ENCODE measurements at places on chromosomes 3 and 15.

GRCh38 chr3:12663401-12663935 lies 449 bp downstream of the RAF1 start:
- DNase-seq: no peak

DNA sequence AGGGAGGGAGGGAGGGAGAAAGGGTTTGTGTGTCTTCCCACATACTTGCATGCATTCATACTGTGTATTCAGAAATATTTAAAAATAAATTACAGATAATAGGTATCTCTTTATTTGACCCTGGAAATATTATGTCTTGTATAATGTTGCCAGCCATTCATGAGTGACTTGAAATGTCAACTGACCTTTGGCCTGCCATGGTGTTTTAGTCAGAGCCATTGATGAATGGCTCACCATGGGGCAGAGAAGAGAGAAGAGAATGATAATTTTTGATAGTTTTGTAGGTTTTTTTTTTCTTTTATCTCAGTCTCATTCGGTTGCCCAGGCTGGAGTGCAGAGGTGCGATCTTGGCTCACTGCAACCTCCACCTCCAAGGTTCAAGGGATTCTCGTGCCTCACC lies 121.2 kb downstream of the ATG7 start:
- no peak for DNase-seq

- DNase-seq: no peak
These were observed 188.7 kb upstream of the FEZF2 start for GRCh38 chr3:62562017-62562416.

DNA sequence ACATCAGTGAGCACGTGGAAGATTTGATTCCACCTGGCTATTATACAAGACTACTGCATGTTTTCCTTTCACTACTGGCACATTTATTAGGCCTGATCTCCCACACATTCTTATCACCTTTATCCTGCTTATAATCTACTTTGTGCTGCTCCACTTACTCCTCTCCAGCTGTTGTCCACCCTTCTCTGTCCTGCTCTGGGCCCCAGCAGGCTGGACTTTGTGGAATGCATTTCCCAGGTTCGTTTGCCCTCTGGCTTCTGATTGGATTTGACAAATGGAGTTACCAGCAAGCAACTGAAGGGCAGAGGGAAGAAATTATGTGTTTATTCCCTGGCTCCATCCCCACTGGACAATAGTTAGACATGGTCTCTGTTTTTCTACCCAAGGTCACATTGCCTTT lies 75.5 kb downstream of the DCLK3 start:
- DNase-seq: no peak

GRCh38 chr15:48681353-48681752 lies 35.8 kb upstream of the FBN1 start:
- no peak for DNase-seq

- no peak for DNase-seq
These were observed 200.0 kb upstream of the UBE2E2 start for GRCh38 chr3:23002836-23003732.

DNA sequence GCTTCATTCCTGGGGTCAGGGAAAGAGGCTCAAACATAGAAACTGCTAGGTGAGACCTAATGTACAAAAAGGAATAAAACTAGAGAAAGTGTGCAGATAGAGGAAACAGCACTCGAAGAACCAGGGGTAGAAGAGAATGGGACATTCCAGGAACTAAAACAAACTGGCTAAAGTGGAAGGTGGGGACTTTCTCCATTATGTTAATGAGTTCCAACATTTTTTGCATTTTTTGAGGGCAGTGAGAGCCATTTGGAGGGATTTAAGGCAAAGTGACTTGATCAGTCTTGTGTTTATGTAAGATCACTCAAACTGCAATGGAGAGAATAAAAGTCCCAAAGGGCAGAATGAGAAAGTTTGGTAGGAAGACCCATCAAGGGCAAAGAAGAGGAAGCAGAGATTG lies 20.6 kb upstream of the SLC4A7 start:
- DNase-seq: no peak

- no peak for DNase-seq
These were observed 247.8 kb upstream of the MCTP2 start for GRCh38 chr15:93983526-93983925.

DNA sequence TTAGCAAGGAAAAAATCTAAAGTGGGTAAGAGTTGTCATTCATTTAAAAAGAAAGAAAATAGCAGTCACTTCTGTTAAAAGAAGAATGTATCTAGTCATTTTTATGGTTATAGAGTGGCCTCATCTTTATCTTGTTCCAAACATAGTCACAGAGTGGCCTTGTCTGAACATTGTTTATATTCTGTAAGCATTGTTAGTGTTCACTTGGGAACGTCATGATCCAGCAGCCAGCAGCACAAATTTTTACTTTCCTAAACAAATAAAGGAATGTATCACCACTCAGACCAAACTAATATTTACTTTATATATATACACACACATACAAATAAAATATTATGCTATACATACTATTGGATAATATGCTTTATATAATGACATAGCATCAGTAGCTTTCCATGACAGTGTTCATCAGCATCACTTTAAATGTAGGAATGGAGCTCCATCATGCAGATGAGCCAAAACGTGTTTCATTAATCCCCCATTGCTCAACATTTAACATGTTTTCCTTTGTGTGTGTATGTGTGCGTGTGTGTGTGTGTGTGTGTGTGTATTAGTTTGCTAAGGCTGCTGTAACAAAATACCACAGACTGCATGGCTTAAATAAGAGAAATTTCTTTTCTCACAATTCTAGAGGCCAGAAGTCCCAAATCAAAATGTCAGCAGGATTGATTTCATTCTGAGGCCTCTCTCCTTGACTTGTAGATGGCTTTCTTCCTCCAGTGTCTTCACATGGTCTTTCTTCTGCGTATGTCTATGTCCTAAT lies 39.6 kb upstream of the GYG1 start:
- DNase-seq: no peak

DNA sequence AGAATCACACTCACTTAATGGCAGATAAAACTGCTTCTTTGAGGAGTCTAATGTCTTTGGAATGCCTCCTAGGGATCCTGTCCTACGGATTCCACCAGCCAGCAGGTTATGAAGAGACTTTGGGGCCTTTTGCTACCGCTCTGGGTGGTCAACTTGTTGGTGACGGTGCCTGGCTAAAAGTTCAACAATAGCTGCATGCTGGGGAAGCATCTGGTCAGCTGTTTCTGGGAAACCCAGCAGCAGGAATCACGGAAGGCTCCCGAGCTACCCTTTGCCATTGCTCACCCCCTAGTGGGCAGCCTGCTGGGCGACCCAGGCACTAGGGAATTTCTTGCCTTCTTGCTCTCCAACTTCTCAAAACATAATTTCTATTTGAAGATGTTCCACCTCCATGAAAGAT lies 263.3 kb downstream of the NEK10 start:
- peak; percentile 54 for DNase-seq

DNA sequence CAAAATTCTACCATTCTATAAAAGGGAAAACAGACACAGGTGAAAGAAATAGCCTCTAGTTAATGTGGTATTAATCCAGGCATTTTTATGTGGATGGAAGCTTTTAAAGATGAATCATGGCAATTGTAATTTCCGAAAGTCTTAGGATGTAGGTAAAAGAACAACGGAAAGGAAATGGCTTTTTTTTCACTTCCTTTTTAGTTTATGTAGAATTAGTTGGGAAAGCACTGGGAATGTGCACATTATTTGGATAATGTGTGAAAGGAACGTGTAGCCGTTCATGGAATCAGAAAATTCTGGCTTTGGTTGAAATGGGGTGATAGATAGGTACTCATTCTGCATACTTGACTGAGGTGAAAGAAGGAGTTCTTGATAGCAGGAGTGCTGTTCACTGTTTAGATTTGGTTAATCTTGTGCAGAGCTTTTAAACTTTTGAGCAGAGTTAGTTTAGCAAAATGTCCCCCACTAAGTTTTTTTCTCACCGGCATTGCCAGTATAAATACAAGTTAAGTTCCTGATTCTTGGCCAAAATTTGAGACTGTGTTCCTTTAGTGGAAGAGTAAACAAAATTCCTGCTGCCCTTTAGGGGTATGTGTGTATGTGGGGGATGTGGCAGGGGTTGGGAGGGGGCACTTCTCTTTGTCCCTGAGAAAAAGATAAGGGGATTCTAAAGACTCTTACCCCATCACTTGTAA lies 20.2 kb upstream of the UTS2B start:
- no peak for DNase-seq

- no peak for DNase-seq
These were observed 139.0 kb upstream of the NECTIN3 start for GRCh38 chr3:110932567-110932966.

- DNase-seq: no peak
These were observed 165.0 kb downstream of the RSL24D1 start for GRCh38 chr15:55031727-55032126.

DNA sequence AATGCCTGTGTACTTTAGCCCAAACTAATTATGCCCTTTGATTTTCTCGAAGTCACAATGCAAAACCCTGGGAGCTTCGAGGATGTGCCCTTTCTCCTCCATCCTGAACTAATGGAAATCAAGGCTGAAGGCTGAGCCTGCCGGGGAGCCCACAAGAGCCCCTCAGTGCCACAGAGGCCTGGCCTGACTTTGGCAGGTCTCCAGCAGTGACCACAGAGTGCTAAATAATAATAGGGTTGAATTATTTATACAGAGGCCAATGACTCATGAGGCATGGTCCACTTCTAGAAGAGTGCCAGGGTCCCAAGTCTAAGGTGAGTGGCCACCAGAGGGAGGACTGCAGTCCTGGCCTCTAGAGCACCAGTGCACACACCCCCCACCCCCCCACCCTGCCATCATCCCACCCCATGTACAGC lies 19.1 kb upstream of the GLCE start:
- DNase-seq: no peak

DNA sequence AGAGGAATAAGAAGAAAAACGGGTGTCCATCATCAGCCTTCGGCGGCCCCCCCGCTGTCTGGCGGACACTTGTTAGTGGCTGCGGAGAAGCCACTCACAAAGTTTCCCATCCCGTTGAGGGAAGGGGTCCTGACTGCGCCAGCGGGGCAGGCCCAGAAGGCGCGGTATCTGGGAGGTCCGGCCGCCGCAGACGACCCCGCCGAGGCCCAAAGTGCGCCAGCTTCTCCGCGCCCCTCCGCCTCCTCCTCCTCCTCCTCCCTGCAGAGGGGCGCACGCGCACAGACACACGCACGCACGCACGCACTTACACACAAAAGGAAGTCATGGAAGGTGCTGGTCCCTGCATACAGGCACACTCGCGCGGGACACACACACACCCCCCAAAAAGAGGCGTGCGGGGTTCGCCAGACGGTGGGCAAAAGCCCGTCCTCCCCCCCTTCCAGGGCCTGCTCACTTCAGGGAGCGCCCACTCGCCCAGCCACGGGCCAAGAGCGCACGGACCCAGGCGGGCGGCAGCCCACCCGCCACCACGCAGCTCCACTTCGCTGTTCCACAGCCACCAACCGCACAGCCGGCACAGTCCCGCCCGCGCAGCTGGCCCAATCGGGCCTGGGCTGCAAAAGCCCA lies 18.0 kb downstream of the ZNF148 start:
- no peak for DNase-seq

DNA sequence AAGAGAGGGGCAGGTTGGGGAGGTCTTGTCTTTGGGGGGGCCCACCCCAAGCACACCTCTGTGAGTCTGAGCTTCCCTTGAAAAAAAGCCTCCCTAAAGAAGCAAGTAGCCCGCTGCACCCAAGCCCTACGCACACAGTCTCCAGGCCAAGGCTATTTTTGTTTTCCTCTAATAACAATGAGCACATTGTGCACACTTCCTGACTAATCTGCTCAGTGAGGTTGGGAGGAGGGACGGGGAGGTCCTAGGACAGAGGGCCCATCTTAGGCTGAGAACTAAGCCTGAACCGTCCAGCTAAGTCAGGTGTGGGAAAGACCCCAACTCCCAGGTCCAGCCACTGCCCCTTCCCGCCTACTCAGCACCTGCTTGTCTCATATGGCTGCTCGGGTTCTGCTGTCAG lies 87.2 kb downstream of the HMG20A start:
- no peak for DNase-seq

- DNase-seq: no peak
These were observed 222.6 kb downstream of the PDCD6IP start for GRCh38 chr3:34020726-34021680.

DNA sequence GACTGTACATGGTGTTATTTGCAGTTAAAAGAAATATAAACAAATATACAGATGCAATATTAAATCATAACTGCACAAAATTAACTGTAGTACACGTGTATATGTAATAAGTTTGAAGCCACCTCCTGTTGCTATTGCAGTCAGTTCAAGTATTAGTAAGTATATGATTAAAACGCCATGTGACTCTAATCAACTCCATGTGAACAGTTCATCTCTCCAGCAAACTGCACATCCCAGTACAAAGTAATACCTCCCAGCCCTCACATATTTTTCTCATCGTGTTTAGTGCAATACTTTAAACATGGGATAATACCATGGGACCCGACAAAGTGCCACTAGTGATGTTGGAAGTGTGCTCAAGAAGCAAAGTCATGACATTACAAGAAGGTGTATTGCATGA lies 34.6 kb downstream of the PDCD10 start:
- DNase-seq: no peak

DNA sequence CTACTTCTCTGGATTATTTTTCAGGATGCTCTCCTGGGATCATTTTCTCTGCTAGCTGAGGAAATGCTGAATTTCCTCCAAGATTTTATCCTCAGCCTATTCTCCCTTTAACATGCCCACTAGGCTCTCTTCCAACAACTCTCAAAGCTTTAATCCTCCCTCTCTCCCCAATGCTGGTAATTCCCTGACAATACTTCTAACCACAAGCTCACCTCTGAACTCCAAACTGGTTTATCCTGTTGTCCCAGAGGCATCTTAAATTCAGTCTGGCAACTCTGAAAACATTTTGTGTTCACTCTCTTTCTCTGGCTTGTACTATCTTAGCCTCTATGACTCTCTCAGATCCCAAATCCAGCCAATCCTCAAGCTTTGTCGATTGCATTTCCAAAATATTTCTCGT lies 490.3 kb downstream of the MECOM start:
- DNase-seq: no peak

- DNase-seq: no peak
These were observed 32.4 kb downstream of the MASP1 start for GRCh38 chr3:187259171-187259570.

DNA sequence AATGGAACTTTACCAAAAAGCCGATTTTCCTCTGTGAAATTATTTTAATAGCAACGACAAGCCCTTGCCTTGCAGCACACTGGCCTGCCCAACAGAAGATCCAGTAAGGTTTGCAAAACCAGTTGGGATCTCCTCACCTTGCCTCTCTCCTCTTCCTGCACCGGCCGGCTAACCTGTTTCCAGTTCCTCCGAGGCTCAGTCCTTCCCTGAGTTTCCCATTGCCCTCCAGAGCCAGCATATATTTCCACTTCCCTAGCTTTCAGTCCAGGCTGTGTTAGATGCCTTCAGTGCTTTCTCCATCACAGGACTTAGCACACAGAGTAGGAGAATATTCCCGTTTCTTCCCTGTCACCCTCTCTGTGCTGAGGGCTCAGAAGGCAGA lies 60.3 kb downstream of the NOX5 start:
- no peak for DNase-seq

DNA sequence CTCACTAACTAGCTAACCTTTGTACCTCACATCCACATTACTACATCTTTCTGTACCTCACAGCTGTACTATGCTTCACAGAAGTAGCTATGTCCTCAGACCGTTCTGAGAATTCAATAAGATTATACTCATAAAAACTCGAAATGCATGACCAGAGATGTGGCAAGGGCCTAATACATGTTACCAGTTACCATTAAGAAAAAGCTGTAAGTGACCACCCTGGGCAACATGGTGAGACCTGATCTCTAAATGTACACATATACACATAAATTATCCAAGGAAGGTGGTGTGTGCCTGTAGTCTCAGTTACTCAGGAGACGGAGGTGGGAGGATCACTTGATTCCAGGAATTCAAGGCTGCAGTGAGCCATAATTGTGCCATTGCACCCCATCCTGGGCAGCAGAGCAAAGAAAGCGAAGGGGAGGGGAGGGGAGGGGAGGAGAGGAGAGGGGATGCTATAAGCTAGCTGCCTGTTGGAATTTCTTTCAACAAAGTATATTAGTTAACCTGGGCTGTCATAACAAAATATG lies 482.6 kb upstream of the ZNF717 start:
- no peak for DNase-seq
